Stimulated activated CD8-positive, alpha-beta memory T cell treated with anti-CD3 and anti-CD28 coated beads, Interleukin-7, amount 100 ng/mL, for 1 hour (primary cell): ENCODE measurements at places on chromosomes 7 and 10.

DNA sequence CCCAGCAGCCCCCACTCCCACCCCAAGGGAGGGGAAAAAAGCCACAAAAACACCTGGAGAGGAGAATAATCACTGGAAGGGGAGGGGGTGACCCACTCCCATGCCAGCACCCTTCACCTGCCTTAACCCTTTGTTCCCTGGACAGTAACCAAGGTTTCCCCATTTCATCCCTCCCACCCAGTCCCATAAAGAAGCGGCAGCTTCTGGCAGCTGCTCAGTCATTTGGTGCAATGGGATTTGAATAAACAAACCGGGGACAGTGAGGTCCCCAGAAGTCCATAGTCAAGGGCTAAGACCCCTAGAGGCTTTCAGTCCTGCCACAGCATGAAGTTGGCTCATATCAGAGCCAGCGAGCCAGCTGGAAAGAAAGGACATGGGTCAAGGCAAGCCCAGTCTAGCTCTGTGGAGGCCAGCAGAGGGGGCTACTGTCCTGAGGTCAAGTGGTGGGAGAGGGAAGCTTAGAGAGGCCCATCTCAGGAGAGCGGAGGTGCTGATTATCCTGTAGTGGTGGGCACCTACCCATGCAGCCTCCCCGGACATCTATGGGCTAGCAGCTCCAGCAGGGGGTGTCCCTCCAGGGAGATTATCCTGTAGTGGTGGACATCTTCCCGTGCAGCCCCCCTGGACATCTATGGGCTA, 58.9 kb upstream of the LBX1 start:
- no peak for DNase-seq

GRCh38 chr7:46786221-46786954, 795.5 kb downstream of the TNS3 start:
- DNase-seq = no peak

GRCh38 chr7:128835790-128836641, 5.8 kb downstream of the FLNC start:
- no peak for DNase-seq

DNA sequence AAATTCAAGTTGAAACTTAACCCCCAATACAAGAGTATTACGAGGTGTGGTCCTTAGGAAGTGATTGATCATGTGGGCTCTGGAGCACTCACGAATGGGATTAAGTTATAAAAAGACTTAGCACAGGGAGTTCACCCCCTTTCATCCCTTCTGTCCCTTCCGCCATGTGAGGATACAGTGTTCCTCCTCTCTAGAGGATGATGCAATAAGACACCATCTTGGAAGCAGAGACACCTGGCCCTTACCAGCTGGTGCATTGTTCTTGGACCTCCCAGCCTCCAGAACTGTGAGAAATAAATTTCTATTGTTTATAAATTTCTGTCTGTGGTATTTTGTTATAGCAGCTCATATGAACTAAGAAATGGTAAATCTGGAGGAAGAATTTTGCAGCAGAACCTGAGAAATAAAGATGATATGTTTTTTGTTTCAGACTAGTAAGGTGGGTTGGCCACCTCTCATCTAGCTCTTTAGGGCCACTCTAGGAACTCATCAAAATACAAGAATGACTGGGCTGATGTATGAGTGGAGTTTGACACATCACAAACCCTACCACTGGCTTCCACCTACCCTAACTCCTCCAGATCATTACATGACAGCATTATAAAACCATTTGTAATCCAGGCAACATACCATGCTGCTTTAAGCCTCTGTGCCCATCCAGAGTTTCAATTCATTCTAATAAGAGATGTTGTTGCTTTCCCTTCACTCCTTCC, 22.4 kb downstream of the SLC26A5 start:
- DNase-seq = no peak

DNA sequence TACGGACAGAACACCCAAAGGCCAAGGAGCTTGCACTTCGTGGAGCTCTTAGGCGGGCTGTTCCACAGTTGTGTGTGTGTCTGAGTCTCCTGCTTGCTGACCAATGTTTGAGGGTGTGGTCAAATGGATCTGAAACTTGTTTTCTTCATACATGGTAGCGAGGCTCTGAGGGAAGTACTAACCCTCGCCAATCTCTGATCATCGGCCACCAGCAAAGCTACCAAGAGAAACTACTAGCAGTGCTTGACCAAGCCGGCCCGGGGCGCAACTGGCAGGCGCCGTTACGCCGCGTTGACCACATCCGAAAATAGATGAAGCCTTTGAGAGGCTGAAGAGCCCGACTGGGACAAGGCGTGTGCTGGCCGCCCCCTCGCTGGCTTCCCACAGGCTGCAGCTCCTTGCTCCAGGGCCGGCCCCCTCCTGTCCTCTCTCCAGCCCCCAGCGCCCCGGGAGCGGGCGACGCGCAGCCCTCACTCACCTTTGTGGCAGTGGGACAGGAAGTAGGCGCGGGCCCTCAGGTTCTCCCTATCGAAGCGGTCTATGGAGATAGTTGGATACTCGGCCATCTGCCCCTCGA, 384 bp downstream of the DCLRE1C start:
- DNase-seq = no peak

DNA sequence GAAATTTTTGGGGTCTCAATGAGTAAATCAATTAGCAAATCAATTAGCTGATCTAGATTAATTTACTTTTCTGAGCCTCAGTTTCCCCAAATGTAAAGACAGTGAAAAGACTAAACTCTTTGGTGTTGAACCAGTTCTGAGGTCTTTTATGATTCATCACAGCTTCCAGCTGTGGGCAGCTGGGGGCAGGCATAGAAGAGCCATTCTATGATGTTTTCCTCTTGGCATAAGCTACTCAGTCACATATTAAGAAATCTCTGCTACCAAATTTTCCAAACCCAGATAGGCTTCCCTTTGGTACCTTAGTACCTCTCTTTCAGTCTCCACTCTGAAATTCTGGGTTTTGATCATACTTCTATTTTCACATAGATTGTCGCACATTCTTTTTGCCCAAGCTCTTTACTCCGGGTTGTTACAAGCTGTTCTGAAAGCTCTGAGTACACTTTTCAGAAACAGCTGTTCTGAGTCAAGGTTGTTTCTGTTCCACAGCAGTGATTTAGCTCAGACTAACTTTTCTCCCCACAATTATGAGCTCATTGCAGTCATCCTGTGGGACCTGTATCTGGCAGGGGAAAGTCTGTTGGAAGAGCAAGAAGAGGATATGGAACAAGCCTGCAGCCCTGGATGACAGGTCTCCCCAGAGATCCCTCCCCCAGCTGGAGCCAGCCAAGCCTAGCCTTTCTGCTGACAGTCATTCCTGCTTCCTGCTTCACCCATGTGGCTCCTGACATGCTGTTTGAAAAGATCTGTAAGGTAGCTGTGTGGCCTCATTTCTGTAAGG, 599.6 kb upstream of the GHITM start:
- DNase-seq = no peak

GRCh38 chr10:46026106-46026505, 4.3 kb downstream of the NCOA4 start:
- no peak for DNase-seq

- DNase-seq = no peak
Measured at GRCh38 chr10:12907656-12908055, 93.9 kb downstream of the CCDC3 start.

DNA sequence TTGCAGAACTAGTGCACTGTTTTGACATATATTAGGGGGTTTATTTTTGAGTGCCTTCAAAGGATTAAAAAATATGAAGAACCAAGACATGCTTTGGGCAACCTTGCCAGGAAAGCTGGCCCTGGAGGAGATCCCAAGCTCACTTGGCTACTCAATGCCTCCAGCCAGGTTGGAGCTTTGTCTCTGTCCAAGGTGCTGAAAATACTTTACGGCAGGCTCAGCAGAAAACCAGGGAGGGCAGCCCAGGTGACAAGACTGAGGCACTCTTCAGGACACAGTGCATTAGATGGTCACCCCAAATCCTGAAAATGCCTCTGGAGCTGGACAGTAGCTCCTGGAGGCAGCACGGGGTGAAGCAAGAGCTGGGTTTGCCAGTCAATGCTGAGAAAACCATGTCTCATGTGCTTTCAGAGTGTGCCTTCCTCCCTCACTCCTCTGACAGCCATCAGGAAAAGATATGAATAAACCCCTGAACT, 5.8 kb upstream of the KCNH2 start:
- DNase-seq = no peak

GRCh38 chr7:117479225-117480054, at the start of gene CFTR:
Gene CFTR, plus strand, starts transcription at chr7:117480025. Its CDS starts 70 bp downstream, at chr7:117480095.
- no peak for DNase-seq

DNA sequence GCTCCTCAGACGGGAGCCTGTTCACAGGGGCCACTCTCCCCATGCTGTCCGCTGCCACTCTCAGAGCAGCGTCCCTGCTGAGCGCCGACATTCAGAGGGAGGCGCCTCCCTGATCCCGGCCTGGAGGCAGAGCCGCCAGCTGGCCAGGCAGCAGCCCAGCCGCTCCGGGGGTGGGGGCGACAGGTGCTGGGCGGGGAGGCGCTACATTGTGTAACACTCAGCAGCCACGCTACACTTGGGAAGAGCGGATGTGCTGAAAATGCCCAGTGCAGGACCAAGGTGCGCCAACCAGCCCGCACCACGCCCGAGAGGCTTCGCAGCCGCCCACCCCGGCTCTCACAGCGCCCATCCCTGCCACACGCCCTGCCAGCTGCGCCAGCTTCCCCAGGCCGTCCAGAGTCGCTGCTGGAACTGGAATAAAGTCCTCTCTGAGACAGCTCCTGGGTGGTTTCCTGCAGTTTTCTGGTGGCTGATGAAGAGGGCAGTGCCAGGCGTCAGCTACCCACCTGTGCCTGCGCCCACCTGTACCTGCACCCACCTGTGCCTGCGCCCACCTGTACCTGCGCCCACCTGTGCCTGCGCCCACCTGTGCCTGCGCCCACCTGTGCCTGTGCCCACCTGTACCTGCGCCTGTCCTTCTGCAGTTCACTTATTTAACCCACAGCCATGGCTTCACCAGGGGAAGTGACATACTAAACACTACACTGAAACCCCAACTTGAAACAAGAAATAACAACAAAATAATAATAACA, 25.7 kb downstream of the STK32C start:
- DNase-seq = no peak

GRCh38 chr10:131514454-131514853, 202.9 kb upstream of the TCERG1L start:
- DNase-seq = no peak

DNA sequence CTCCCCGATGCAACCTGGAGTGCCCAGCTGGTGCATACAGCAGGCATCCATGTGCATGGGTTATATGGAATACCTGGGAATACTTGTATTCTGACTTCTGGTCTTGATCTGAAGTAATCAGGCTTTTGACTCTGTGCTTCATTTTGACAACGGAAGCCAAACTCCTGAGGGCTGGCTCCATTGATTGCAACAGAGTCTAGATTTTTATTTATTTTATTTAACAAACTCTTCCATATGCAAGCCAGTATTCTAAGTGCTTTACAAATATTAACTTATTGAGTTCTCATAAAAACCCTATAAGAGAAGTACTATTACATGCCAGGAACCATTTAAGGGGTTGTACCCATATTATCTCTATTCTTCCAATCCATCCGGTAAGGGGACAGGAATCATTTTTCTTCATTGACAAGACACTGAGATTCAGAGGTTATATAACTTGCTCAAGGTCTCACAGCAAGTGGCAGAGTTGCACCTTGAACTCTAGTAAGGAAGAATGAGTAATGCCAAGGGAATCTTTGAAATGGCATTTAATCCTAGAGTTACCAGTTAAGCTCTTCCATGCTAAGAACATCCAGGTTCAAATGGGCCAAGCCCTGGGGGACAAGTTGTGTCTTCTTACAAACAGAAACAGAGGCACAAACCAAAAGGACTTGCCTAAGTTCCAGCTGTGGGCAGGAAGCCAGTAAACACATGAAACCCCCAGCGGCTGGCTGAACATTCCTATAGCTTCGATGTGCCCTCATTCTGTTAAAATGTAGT, 241.0 kb downstream of the WDR11 start:
- DNase-seq = no peak

GRCh38 chr10:66349726-66350125, 576.1 kb upstream of the LRRTM3 start:
- DNase-seq = no peak

DNA sequence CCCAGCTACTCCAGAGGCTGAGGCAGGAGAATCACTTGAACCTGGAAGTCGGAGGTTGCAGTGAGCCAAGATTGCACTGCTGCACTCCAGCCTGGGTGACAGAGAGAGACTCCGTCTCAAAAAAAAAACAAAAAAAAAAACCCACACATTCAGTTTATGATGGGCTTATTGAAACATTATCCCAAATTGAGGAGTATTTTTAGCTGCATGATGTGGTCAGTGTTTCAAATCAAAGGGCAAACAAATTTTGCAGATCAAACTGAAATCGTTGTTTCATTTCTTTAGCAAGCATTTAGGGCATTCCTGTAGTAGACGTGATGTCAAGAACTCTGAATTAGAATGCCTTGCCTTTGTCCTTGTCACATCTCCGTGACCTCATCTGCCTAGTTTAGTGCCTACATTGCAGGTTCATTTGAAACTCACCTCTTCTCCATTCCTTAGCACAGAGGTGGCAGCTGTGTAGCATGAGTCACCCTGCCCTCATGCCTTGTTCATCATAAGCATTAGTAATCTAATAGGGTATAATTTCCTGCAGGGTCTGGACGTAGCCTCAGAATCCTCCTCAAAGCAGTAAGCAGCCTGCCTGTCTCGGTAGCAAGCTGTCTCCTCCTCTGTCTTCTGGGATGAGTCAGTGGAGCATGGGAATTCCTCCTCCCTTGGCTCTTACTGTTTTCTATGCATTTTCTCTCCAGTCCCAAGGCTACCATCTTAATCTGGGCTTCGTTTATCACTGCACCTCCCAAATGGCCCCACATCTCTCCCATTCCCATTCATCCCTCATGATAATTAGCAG, 73.8 kb downstream of the CUL1 start:
- DNase-seq = no peak

DNA sequence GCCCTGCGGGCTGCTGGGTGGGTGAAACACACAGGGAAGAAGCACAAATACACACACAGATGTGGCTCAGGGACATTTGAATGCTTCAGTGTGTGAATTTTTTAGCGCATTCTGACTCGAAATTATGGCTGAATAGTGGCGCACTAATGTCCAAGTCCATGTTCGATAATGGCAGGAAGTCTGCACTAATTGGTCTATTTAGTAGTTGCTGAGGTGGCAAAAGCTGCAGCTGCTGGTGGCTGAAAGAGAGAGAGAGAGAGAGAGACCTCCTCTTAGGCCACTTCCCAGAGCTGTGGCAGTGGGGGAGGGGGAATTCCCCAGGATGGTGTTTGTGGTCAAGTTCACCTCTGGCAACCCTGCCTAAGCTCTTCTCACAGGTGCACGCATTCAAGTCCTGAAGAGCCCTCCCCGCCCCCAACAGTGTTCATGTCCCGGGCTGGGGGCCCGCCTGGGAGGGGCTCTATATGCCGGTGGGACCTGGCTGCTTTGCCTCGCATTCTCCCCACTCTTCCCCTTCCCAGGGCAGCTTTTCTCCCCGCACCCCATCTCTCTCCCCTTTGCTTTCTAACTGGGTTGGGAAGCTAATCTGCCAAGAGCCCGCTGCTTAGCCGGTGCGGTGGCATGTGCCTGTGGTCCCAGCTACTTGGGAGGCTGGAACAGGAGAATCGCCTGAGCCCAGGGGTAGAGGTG, 6.0 kb upstream of the MNX1 start:
- no peak for DNase-seq

GRCh38 chr7:1666317-1666822, 3.7 kb upstream of the ELFN1 start:
- no peak for DNase-seq
